ENCODE measurements at places on chromosomes 7 and 10.

- peak; percentile 88 for DNase-seq
These were observed 1.2 kb upstream of the ATP6V0E2 start for GRCh38 chr7:149872419-149873073.

- DNase-seq, result no peak
These were observed 61.0 kb downstream of the DIP2C start for GRCh38 chr10:628386-629045.

- no peak for DNase-seq
These were observed 7.9 kb downstream of the TBATA start for GRCh38 chr10:70777063-70777875.

GRCh38 chr7:2269991-2270460, 28.0 kb downstream of the NUDT1 start:
- no peak for DNase-seq

- DNase-seq, result peak; percentile 70
These were observed 262.1 kb downstream of the CREB5 start for GRCh38 chr7:28674359-28674782.

DNA sequence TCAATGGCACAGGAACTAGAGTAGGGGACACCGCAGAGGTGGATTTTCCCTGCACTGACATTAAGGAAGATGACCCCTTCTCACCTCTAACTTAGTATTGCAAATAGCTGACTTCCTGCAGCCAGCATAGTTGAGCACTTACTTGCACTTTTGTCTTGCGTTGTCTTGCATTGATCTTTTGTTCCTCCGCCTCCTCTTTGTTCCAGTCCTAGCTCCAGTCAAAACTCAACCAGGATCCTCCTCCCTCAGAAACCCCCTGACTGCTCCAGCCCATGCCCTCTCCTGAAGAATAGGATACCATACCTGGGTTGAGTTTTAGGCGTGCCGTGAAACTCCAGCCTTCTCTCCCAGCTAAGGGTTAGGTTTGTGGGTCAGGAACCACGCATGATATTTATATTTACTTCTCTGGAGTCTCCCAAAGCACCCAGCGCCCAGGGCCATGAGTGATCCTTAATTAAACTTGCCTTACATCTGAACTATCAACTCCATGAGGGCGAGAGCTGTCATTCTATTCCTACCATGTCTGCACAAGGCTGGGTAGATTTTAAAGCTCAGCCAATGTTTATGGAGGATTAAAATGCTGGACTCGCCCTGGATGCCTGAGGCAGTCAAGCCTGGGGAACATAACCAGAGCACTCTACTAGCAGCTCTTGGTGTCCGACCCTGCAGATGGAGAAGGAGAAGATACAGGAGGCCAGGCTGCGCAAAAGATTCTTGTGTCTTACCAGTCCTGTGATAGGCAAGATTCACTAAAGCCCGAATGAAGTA, 14.1 kb downstream of the ZNF467 start:
- DNase-seq, result no peak

- DNase-seq, result no peak
These were observed 20.3 kb downstream of the MYOF start for GRCh38 chr10:93461807-93462178.

GRCh38 chr10:33107953-33108352, 149.9 kb upstream of the ITGB1 start:
- no peak for DNase-seq

GRCh38 chr7:27203964-27204594, 4.2 kb upstream of the HOXA13 start:
- DNase-seq, result no peak

DNA sequence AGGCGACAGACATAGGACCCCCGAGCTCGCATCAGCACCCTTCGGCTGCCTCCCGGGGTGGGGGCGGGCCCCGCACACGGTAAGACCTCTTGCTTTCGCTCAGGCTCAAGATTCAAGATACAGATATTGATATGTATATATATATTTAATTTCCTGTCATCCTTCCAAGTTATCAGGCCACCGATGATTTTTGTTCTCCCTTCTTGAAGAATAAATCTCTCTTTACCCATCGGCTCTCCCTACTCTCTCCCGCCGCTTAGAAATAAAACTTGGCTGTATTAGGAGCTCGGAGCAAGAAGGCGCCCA, 603 bp downstream of the ADRA2A start:
- no peak for DNase-seq

DNA sequence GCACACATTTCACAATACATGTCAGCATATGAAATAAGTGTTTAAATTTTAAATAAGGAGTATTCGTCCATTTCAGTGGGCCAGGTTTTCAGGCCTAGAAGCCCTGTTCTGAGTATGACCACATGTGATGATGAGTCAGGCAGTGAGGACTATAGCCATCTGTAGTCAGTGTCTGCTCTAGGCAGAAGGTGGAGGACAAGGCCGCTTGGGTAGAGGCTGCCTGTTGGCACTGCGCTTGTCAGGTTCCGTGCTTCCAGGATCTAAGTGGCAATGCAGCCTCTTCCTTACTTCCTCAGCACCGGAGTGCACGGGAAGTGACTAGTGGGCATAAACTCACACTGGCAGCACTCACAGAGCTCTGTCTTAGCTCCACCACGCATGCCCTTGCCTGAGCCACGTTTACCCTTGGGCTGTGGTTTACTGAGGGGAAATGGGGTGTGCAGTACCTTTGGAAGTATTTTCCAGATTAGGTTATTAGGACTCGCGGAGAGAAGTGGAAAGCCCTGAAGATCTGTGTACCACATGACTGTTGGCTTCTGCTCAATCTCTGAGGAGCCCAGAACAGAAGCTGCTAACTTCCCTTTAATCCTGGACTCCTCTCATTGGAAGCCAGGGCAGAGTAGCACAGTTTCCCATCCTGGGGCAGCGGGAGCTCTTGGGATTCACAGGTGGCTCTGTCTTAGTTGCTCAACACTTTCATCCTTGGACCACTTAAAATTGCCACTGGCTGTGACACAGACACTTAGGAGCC, 87.5 kb upstream of the GJD4 start:
- no peak for DNase-seq

DNA sequence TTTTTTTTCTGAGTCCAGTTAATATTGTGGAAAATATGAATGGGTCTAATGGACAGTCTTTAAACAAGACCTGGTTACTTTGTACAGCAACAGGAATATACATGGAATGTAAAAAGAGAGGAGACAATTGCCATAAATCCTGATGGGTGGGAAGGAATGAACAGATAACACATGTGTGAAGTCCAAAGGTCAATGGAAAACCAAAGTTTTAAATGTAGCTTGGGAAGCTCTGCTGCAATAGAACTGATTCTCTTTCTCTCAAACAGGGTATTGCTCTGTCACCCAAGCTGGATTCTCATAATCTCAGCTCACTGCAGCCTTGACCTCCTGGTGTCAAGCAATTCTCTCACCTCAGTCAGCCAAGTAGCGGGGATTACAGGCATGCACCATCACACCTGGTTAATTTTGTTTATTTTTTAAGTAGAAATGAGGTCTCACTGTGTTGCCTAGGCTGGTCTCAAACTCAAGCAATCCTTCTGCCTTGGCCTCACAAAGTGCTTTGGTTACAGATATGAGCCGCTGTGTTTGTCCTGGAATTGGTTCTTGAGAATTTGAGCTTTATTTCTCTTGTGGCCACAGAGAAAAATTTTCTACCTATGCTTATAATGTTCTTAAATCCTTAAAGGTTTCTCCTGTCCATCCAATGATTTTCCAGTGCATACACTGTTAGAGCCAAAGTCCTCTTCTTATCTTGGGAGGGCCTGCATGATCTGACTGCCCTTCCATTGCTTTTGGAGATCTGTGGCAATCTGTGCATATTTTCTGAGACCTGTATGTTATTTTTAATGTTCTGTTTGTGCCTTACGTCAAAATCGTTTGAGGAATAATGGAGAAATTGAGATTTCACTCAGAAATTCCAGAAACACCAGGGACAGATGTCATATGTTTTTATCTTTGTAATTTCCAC, 30.7 kb upstream of the ZNF92 start:
- peak; percentile 15 for DNase-seq

- DNase-seq, result no peak
These were observed 257.9 kb downstream of the PTPRN2 start for GRCh38 chr7:158329686-158330085.

- no peak for DNase-seq
These were observed 171.9 kb upstream of the LANCL2 start for GRCh38 chr7:55193245-55193644.

- DNase-seq, result no peak
These were observed 9.5 kb downstream of the EPHA1 start for GRCh38 chr7:143399151-143399550.

GRCh38 chr7:55325371-55325792, 39.8 kb upstream of the LANCL2 start:
- no peak for DNase-seq

GRCh38 chr10:78330884-78331283, 297.2 kb downstream of the RPS24 start:
- no peak for DNase-seq

DNA sequence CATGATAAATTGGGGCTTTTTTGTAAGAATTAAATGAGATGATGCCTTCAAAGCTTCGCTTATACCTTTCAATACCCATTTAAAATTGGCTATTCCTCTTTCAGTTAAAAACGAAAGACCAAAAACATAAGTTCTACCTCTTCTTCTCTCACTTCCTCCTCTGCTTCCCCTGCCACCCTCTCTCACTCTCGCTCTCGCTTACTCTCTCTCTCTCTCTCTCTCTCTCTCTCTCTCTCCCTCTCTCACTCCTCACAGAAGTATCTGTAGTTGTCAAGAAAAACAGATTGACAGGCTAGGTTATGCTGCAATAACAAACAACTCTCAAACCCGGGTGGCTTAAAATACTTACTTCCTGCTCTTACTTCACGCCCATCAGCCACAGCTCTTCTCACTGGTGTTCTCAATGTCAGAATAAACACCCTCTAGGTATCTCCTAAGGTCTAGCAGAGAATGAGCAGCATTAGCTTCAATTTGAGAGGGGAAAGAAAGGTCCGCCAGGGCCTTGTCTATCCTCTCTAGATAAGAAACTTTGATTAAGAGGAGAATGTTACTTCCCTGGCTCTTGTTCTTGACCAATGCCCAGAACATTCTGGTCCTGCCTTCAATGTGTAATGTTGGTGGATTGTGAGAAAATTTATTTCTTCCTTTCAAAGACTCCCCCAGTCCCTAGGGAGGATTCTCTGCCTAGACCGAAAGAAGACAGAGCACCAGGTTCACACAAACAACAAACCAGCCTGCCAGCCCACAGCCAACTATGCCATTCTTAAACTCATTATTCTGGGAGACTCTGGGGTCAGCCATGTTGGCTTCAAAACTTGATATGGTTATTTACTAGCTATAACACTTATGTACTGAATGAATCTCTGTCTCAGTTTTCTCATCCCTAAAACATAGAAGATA, 1028.7 kb downstream of the XPNPEP1 start:
- no peak for DNase-seq

DNA sequence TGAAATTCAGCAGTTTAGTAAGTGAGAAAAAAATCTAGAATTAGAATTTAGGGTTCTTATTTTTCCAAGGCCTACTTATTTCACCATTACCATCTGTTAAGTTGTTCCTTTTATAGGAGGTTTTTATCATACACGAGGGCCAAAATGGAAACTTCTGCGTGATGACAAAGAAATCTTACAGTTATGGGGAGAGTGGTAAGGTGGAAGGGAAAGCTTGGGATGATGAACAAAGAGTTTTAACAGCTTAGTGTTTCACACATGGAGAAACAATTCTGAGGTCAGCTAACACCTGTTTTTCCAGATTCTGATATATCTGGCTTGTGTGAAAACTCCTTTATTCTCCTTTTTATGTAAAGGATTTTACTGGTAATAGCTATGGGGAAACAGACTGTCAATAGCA, 49.8 kb upstream of the SEMA3C start:
- DNase-seq, result peak; percentile 5

DNA sequence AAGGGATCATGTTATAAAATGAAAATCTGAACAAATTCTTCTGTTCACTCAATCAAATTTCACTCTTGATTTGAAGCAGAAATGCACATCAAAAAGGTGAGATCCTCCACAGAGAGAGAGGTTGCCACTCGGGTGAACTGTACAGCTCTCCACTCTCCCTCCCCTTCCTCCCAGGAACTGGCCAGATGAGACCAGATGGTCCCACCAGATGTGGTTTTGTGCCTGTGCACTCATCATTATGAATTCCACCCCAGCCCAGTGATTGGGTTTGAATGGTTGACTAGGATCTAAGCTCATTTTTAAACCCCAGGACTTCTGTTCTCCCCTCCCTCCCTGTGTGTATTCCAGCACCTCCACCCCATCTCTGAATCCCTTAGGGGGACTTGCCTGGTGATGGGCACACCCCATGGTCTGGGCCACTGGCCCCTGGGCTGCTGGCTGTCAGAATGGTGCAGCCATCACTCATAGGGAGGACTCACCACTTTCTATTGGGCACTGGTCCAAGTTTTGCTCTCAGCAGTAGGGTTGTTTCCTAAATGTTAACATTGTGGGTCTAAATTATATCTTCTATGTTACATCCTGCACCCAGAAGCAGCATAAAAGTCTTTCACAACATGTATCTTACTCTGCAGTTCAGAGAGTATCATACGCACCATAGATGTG, 393.1 kb downstream of the TNS3 start:
- no peak for DNase-seq

Data from mesendoderm (in vitro differentiated cells).